Activated naive CD8-positive, alpha-beta T cell treated with anti-CD3 and anti-CD28 coated beads for 36 hours (primary cell): ENCODE measurements at places on chromosomes 5 and 9. TPM values are rescaled to one million over a fixed set of nuclear protein-coding genes. Genes with fewer than 3 reads are reported as not detected.

GRCh38 chr9:124010303-124010664, 1.3 kb upstream of the LHX2 start:
- H3K27me3 ChIP-seq: peaks cover 91% of the 10 kb centered on the region
- no peaks in the 10 kb centered on the region for H3K36me3 ChIP-seq
- no peak overlapping the region for H3K27ac ChIP-seq
- no peak overlapping the region for H3K4me3 ChIP-seq
- no peak for DNase-seq
- H3K4me1 ChIP-seq: peaks cover 32% of the 10 kb centered on the region

DNA sequence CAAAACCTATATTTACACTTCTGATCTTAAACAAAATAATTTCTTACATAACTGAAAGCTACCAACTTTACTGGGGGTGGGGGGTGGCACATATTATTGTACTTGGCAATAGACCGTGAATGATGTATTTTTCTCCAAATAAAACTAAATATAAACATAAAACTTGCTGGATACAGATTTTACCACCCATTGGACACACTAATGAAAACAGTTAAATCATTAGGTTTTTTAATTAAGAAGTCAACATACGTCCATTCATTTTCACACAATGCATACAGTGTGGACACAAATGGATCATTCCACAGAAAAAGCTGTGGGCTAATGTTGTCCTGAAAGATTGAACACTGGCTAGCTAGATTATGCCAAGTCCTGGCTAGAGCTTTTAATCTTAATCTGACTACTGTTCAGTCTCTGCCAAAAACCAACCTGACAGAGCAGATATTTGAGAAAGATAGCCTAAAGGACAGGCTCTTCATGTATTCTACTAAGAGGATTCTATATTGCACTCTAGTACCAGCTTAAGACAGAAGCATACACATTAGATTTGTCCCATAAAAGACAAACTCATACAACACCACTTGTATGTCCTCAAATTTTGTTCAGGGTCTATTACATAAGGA, 118.1 kb downstream of the SIL1 start:
- peaks cover 11% of the 10 kb centered on the region for H3K4me1 ChIP-seq
- no peak overlapping the region for H3K4me3 ChIP-seq
- H3K27me3 ChIP-seq: no peaks in the 10 kb centered on the region
- DNase-seq: no peak

- no peak overlapping the region for H3K27ac ChIP-seq
- H3K27me3 ChIP-seq: peaks cover 3% of the 10 kb centered on the region
- H3K4me3 ChIP-seq: no peak overlapping the region
- H3K36me3 ChIP-seq: peaks cover 11% of the 10 kb centered on the region
These were observed 3.7 kb downstream of the SLC31A2 start for GRCh38 chr9:113154471-113154870.

- no peak overlapping the region for H3K27ac ChIP-seq
- H3K4me1 ChIP-seq: no peaks in the 10 kb centered on the region
- H3K4me3 ChIP-seq: no peak overlapping the region
- no peak for DNase-seq
These were observed 57.4 kb upstream of the DMRTA1 start for GRCh38 chr9:22389271-22389670.

GRCh38 chr5:41707853-41708603, 162.2 kb downstream of the OXCT1 start:
- no peak overlapping the region for H3K4me3 ChIP-seq
- H3K36me3 ChIP-seq: peaks cover 2% of the 10 kb centered on the region
- H3K27me3 ChIP-seq: peaks cover 4% of the 10 kb centered on the region
- H3K4me1 ChIP-seq: no peaks in the 10 kb centered on the region
- no peak overlapping the region for H3K27ac ChIP-seq
- no peak for DNase-seq

DNA sequence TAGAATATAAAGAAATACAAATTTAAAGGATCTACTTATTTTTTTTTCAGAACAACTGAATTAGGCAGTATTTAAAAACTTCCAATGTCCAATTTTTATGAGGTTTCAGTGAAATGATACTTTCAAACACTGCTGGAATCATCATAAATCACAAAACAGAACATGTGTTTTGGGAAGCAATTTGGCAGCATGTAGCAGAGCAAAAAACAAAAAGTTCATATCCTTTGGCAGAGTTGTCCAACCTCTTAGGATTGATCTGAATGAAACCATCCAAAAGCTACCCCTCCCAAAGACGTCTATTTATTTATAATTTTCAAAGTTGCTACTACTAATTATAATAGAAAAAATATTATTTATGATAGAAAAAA, 192.4 kb upstream of the PUM3 start:
- peaks cover 3% of the 10 kb centered on the region for H3K27me3 ChIP-seq
- no peaks in the 10 kb centered on the region for H3K4me1 ChIP-seq
- H3K36me3 ChIP-seq: no peaks in the 10 kb centered on the region
- DNase-seq: no peak
- no peak overlapping the region for H3K4me3 ChIP-seq

DNA sequence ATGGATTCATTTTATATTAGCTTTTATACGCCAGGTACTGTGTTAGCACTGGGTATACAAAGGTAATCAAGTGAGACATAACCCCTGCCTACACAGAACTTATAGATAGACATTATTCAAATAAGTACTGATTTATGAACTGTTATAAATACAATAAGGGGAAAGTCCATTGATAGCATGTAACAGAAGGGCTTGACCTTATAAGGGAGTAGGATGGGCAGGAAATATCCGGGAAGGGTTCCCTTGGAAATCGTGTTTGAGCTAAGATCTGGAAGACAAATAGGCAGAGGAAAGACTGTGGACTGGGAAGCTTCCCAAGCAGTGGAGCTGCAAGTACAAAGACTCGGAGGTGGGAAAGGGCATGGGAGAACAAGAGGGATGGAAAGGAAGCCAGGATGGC, 111.5 kb downstream of the WDR41 start:
- DNase-seq: no peak
- H3K4me1 ChIP-seq: peaks cover 24% of the 10 kb centered on the region

DNA sequence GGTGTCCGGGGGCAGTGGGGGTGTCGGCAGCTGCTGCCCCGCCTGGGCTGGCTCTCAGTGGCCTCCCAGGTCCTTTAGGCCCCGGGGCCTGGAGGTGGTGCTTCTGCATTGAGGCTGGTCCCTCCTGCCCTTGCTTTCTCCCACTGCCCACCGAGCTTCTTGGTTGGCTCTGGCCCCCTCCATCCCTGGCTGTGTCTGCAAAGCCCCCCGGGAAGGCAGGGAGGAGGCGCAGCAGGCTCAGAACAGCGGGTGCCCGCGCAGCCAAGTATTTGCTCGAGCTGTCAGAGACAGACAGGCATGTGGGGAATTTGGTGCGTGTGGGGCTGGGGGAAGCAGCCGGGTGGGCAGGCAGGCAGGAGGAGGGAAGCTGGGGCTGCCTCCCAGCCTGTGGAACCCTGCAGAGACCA, 11.5 kb downstream of the CXXC5 start:
- H3K4me1 ChIP-seq: peaks cover 32% of the 10 kb centered on the region
- H3K4me3 ChIP-seq: no peak overlapping the region
- H3K27me3 ChIP-seq: peaks cover 8% of the 10 kb centered on the region
- no peak overlapping the region for H3K27ac ChIP-seq

GRCh38 chr5:172849606-172850453, 15.8 kb downstream of the ERGIC1 start:
- no peaks in the 10 kb centered on the region for H3K36me3 ChIP-seq
- no peaks in the 10 kb centered on the region for H3K27me3 ChIP-seq
- no peak for DNase-seq
- no peak overlapping the region for H3K4me3 ChIP-seq
- peak overlapping the region; percentile 64 for H3K27ac ChIP-seq

DNA sequence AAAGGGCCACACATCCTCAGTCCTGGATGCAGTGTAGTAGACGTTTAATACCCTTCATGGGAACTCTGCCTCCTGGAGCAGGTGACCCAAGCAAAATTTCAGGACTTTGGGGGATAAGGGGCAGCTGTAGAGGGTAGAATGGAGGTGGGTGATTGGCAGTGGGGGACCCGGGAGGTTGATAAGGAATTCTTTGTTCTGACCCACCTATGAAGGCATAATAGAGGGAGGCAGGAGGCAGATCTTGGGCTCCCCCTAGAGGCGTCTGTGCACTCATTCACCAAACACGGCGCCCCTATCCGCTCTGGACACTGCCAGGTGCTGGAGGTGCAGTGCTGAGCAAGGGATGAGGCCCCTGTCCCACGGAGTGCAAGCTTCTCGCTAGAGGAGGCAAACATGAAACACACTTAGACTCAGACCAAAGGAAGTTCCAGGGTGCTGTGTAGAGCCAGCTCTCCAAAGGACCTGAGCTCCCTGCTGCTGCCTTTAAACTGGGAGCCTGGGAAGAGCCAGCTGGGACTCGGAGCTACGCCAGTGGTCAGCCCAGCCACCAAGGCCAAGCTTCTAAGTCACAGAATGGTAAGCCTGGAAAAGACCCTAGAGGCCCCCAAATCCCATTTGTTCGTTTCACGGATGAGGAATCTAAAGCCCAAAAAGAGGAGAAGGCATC, 7.7 kb downstream of the IL17B start:
- H3K27ac ChIP-seq: no peak overlapping the region
- H3K4me3 ChIP-seq: no peak overlapping the region
- H3K4me1 ChIP-seq: no peaks in the 10 kb centered on the region
- no peaks in the 10 kb centered on the region for H3K36me3 ChIP-seq
- DNase-seq: peak; percentile 63

DNA sequence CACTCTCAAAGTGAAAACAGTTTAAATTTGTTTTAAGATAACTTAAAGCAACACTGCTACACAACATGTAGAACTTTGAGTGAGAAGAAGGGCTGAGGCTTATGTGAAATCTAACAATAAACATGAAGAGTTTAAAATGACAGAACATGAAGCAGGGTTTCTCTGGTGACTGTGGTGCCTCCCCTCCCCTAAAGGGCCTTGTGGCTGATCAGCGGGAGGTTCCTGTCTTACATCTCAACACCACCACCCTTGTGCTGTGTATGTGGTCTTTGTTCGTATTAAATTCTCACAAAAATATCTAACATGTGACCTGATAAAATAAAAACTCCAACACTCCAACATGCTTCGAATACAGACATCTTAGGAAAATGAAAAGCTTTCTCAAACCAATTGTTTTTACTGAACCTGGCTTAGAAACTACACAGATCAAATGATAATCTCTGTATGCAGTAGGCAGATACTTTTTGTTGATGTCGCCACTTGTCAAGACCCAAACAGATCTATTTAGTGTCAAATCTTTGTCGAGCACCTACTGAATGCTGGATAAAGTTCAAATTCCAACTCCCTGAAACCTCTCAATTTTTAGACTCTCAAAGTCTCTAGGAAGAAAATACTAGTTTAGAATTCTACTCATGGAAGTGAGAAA, 9.9 kb upstream of the IQGAP2 start:
- DNase-seq: no peak
- no peak overlapping the region for H3K27ac ChIP-seq

GRCh38 chr9:72786948-72787347, 165.9 kb downstream of the ALDH1A1 start:
- H3K27me3 ChIP-seq: peaks cover 8% of the 10 kb centered on the region
- DNase-seq: no peak
- no peak overlapping the region for H3K27ac ChIP-seq

DNA sequence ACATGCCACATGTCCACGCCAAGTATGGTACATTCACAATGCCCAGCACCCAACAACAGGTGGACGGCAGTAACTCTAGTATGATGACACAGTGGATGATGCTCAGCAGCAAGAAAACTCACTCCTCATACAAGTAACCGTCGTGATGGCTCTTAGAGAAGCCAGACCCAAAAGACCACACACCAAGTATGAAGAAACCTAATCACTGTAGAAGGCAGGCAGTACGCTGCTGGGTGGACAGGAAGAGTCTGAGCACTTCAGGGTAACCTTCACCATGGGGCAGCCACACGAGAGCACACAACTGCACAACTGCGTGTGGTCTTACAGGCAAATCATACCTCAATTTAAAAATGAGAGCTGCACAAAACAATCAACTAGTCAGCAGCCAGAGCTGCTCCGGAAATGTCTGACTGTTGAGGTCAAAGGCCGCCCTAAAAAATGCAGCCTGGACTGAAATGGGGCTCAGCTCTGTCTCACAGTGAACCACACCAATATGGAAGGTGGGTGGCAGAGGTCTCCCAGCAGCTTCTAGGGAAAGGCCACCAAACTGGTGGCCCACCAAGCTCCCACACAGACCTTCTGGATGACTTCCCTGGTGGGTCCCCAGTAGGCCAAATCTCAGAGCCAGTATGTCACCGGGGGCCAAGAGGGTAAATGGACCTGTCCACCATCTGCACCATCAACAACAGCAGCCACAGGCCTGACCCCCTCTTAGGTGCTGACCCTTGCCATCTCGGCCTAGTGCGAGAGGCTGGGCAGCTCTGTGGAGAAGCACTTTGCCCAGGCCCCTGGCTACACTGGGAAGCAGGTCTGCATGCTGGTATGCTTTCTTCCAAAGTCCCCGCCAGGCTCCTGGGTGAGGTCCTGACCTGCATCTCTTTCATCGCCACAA, 17.8 kb downstream of the BICD2 start:
- H3K27me3 ChIP-seq: no peaks in the 10 kb centered on the region
- peaks cover 32% of the 10 kb centered on the region for H3K4me1 ChIP-seq
- no peak for DNase-seq
- H3K4me3 ChIP-seq: no peak overlapping the region

- no peak overlapping the region for H3K4me3 ChIP-seq
- no peak for DNase-seq
- H3K27ac ChIP-seq: no peak overlapping the region
- no peaks in the 10 kb centered on the region for H3K36me3 ChIP-seq
These were observed 10.5 kb upstream of the IRX2 start for GRCh38 chr5:2761921-2762488.

GRCh38 chr5:31771500-31771899, 132.6 kb downstream of the PDZD2 start:
- no peak for DNase-seq
- no peak overlapping the region for H3K27ac ChIP-seq

DNA sequence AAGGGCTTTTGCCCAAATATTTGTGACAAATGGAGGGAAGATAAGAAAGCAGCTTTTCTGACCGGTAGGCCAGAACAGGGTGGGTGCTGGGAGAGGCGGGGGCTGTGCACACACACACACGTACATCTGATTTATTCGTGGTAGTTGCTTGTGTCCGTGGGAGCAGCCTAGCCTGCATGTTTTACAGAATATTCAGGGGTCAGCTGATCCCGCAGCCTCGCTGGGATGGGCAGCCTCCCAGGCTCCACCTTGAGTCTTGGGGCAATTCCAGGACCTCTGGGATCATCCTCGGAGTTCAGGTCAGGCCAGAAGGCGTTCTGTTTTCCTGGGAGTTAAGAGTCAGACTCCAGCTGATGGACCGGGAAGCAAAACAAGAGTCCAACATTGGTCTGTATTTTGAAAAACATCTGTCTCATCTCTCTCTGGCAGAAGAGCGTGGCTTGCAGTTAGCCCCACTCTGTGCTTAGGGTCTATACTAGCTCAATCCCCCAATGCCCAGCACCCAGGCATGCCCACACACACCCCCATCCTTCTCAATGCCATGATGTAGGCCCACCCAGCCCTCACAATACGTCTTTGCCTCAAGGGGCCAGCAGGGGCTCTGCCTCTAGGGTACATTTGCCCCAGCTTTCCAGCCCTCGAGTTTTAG, 210.6 kb downstream of the GOLPH3 start:
- peaks cover 11% of the 10 kb centered on the region for H3K4me1 ChIP-seq
- no peak overlapping the region for H3K4me3 ChIP-seq
- H3K27me3 ChIP-seq: peaks cover 3% of the 10 kb centered on the region
- H3K36me3 ChIP-seq: no peaks in the 10 kb centered on the region
- DNase-seq: no peak
- no peak overlapping the region for H3K27ac ChIP-seq

TRIM7 gene
- total RNA-seq: 0.62 TPM

SPINK6 gene
- total RNA-seq: not detected

MAST4 gene
- 8.9 TPM for total RNA-seq

MEF2C gene
- total RNA-seq: 1.5 TPM

ADGRD2 gene
- total RNA-seq: not detected

DMRT2 gene
- not detected for total RNA-seq
